ENCODE measurements at places on chromosomes 13 and 19. TPM values are rescaled to one million over a fixed set of nuclear protein-coding genes. Genes with fewer than 3 reads are reported as not detected.

PPP2R1A gene
- 146 TPM for total RNA-seq

GNG7 gene
- total RNA-seq = 0.74 TPM

FFAR3 gene
- not detected for total RNA-seq

FCAR gene
- not detected for total RNA-seq

FFAR1 gene
- total RNA-seq = not detected

CEACAM1 gene
- 2.4 TPM for total RNA-seq

SHISA7 gene
- total RNA-seq = 0.03 TPM

CCDC8 gene
- 5.4 TPM for total RNA-seq

SRRM5 gene
- total RNA-seq = 0.10 TPM

CDC42EP5 gene
- 7.1 TPM for total RNA-seq

ZNF667 gene
- not detected for total RNA-seq

PDE4C gene
- total RNA-seq = 0.98 TPM

TEX101 gene
- not detected for total RNA-seq

ZFP36 gene
- total RNA-seq = 414 TPM

OR4F17 gene
- not detected for total RNA-seq

KLF1 gene
- total RNA-seq = 0.10 TPM

GPR183 gene
- 0.15 TPM for total RNA-seq

C19orf85 gene
- not detected for total RNA-seq

STOML3 gene
- not detected for total RNA-seq

TEX26 gene
- total RNA-seq = not detected

CCNE1 gene
- 26.4 TPM for total RNA-seq

GARIN5A gene
- total RNA-seq = 2.0 TPM

ADGRE3 gene
- total RNA-seq = not detected

ITGBL1 gene
- total RNA-seq = 14.3 TPM

KLK2 gene
- not detected for total RNA-seq

KCNJ14 gene
- 2.9 TPM for total RNA-seq

SIGLEC8 gene
- total RNA-seq = not detected

FUT2 gene
- total RNA-seq = 0.08 TPM

CFD gene
- total RNA-seq = 9.9 TPM

NAPSA gene
- 2.5 TPM for total RNA-seq

PGLYRP2 gene
- total RNA-seq = not detected

FGF21 gene
- total RNA-seq = not detected

TNNI3 gene
- total RNA-seq = 14.6 TPM

FAM216B gene
- 0.05 TPM for total RNA-seq

RGCC gene
- 6.7 TPM for total RNA-seq

PDCD5 gene
- total RNA-seq = 246 TPM

ICAM4 gene
- total RNA-seq = 2.8 TPM

KLF5 gene
- 1.5 TPM for total RNA-seq

S1PR5 gene
- total RNA-seq = 3.4 TPM

CCDC106 gene
- total RNA-seq = 47.8 TPM

ZNF66 gene
- total RNA-seq = 5.3 TPM

ZNF578 gene
- total RNA-seq = not detected

LRRC25 gene
- total RNA-seq = 0.15 TPM

SELENOV gene
- total RNA-seq = 0.80 TPM

GFY gene
- total RNA-seq = not detected

PLIN5 gene
- total RNA-seq = 0.64 TPM

SIGLECL1 gene
- not detected for total RNA-seq
